ENCODE measurements at places on chromosomes 16 and 17.
A peak's percentile ranks its signal among the peaks of the same experiment; 100 is the strongest.

DNA sequence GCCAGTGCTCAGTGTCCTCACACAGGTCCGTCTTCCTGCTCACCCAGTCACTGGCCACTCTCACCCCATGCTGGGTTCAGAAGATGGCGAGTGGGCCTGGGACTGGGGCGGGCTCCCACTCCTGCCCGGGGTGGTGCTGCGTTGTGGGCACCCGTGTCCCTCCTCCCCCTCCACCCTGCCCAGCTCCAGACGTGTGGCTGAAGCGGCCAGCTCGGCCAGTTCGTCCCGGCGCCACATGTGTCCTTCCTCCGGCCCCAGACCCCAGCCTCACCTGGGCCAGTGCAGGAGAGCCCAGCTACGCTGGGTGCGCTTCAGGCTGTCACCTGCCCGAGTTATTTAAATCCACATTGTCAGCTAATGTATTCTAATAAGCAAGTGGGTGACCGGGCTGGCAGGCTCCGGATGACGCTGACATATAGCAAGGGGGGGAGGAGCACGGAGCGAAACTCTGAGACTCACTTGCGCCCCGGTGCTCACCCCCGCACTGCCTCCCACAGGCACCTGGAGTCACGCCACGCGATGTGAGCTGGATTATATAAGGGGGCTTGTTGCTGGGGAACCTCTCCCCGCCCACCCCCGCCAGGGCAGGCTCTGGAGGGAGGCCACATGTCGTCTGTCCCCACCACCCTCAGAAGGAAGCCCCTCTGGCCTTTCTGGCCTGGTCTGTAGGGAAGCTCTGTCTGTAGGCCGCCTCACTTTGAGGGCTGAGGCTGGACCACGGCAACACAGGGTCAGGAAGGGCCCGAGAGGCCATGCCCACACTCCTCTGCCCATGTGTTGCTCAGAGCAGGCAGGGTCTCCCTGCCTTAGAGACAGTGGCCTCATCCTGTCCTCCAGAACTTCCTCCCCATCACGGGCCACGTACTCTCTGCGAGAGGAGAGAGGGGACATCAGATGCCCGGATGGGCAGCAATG lies 7.1 kb upstream of the BAIAP2 start:
- no peak for DNase-seq

- DNase-seq = no peak
Measured at GRCh38 chr16:85626191-85626981, 13.3 kb downstream of the GSE1 start.

- DNase-seq = no peak
Measured at GRCh38 chr16:82459580-82460256, 167.1 kb upstream of the CDH13 start.

- no peak for DNase-seq
Measured at GRCh38 chr17:2090210-2090641, 35.3 kb downstream of the HIC1 start.

DNA sequence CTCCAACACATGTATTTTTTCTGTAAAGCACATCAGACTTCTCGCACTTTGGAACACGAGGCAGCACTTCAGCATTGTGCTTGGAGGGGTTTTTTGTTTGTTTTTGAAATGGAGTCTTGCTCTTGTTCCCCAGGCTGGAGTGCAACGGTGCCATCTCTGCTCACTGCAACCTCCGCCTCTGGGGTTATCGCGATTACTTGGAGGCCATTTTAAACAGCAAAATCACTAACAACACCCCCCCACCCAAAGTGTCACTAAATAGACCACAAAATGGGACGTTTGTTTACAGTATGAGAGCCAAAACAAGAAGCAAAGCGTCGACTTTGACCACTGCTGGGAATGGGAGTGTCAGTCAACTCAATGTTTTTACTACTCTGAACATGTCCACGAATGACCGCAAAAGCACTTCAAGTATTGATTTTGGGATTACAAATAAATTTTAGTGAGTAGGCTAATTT lies 9.0 kb upstream of the C16orf87 start:
- DNase-seq = no peak

DNA sequence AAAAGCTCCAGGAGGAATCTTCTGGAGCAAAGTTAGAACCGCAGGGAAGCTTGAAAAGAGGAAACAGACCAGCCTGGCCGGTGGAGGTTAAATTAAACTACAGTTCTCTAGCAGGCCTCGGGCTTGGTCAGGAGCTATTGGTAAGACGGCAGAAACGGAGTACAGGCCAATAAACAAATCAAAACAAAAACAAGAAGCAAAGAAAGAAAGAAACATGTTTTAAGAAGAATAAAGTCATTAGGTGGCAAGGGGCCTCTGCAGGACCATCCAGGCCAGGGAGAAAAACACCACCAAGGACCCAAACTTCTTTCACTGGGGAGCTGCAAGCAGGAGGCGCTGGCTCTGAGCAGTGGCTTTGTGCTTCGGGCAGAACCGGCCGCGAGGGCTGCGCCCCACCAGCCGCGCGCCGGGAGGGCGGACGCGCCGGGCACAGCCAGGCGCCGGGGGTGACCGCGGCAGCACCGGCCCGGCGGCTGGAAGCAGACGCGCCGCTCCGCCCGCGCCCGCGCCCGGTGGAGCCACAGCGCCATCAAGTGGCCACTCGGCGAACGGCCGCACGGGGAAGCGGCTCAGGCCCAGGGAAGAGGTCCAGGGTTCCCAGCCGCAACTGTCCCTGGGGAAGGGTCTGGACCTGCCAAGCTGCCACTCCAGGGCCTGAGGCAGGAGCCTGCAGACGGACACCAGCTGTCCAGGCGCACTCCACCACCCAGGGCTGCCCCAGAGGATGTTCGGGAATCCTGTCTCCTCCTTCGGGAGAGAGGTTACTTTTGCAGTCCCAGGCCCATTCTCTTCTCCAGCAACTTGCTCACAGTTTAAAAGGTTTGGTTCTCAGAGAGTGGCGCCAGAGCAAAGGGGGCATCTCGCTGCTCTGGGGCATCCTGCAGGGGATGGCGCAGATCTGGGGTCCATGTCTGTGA lies 419.4 kb downstream of the SOX9 start:
- DNase-seq = peak; percentile 86

DNA sequence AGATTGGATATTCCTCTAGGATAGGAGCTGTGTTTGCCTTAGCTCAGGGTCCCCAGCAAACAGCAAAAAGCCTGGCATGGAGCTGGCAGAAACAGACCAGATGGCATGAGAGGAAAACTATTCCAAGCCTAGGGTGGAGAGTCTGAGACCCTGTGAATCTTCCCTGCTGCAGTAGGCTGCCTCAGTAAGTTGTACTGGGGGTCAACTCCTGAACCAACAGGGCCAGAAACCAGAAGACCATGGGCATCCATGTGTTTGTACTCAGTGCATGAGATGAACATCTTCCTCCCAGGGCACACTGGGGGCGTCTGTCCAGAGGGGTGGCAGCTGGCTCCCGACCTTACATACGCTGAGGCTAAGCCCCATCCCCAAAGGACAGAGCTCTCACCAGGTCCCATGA lies 214.4 kb downstream of the C16orf78 start:
- no peak for DNase-seq

GRCh38 chr17:56141046-56141839 lies 12.0 kb upstream of the ANKFN1 start:
- no peak for DNase-seq

GRCh38 chr17:64470625-64471024 lies 21.7 kb downstream of the MILR1 start:
- no peak for DNase-seq

DNA sequence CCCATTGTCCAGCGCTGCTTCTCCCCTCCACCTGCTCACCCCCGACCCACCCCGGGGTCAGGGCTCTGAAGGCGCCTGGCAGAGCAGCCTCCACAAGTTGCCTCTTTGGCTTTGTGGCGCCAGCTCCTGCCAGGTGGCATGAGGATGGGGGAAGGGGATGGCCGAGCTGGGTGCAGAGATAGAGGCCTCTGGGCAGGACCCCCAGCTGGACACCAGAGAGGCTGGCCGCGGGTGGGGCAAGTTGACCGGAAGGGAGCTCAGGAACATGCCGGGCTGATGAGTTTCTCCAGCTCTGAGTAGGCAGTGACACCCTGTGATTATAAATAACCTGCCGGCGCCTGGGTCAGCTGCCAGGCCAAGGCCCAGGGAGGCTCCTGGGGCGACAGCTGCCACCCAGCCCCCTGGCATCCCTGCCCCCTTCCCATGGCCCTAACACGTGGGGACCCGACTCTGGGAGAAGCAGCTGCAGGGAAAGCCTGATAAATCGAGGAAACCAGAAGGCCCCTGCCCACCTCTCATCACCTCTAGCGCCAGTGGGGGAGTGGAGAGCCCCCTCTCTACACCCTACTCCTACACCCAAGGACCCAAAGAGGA lies 729 bp downstream of the P2RX5 start:
- no peak for DNase-seq

- DNase-seq = peak; percentile 52
Measured at GRCh38 chr17:36629252-36629847, 28.0 kb downstream of the MRM1 start.

DNA sequence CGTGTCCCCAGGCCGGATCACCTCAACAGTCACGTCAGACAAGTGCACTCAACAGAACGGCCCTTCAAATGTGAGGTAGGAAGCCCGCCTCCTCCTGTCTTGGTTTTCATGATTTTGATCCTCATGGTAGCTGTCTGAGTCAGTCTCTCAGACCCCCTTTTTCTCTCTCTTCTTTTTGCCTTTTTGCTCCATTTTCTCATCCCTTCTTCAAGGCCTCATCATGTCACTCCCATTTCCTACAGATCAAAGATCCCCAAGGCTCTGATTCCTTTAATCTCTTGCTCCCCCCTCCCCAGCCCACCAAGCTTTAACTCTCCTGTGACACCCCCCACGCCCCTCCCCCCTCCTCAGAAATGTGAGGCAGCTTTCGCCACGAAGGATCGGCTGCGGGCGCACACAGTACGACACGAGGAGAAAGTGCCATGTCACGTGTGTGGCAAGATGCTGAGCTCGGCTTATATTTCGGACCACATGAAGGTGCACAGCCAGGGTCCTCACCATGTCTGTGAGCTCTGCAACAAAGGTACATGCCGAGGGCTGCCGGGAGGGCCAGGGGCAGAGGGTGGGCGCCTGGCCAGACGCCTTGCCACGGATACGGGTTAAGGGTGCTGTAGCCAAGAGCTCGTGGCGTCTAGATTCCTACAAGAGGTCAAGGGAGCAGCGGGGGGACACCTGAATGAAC lies 2.0 kb downstream of the MAZ start:
- no peak for DNase-seq

GRCh38 chr16:9903-10665 lies 43.3 kb downstream of the POLR3K start:
- DNase-seq = no peak

GRCh38 chr16:56939801-56940200 lies 7.9 kb downstream of the HERPUD1 start:
- no peak for DNase-seq

DNA sequence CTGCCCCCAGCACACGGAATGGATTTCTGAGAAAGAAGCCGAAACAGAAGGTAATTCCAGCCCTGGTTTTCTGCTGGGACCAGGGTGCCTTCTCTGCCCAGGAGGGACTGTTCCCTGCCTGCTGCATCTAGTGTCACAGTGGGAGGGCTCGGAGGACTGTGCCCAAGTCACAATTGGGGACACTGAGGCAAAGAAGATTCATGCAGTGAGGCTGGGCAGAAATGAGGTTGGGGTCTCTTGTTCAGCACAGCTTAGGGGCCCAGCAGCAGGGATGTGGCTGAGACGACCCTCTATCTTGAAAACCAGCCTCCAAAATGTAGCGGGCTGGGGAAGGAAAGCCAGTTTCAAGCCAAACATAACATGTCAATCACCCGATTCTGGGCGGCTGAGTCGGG lies 592 bp downstream of the IL21R start:
- no peak for DNase-seq

DNA sequence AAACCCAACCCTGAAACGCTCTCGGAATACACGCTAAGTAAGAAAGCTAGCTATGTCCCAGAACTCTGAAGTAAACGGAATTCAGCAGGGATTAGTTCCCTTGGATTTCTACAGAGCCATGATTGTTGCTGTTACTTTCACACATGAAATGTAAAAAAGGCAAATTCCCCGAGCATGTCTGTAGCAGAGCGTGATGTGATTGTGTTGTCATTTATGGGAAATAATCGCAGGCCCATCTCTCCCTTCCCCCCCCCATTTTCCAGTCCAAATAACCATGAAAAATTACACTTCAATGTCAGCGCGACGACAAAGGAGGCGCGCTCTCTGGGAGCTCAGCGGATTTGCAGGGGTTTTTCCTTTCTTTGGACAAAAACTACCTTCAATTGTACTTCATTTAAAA lies 209.0 kb downstream of the ZFHX3 start:
- no peak for DNase-seq

DNA sequence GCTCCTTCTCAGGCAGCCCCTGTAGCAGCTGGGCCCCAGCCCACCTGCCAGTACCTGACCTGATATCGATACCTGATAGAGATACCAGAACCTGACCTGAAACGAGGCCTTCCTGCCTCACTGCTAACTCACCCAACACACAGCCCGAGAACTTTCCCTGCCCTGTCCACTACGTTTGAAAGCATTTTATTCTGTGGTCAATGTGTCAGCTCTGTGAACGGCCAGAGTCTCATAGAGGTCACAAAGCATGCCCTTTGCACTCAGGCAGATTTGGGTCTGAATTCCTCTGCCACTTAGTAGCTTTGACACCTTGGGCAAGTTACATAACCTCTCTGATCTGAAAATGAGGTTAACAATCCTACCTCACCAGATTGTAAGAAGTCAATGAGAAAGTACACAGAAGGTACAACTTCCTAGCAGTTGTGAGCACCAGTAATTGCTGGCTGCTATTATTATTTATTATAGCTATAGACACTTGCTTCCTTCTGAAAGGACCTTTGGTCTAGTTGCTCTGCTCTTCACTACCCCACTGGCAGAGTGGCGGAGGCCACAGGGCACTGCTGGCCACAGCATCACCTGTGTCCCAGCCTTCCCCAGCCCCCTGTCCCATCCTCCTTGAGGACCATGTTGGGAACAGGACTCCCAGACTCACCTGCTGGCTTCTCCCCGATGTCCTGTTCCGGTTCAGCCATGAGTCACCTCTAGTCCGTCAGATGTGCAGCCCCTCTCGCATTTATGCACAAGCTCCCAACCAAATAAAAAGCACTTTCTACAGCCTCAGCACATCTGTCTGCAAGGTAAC lies 895 bp downstream of the ANKRD40CL start:
- no peak for DNase-seq

GRCh38 chr17:48022901-48023300 lies 14.7 kb downstream of the COPZ2 start:
- no peak for DNase-seq

GRCh38 chr17:39194089-39194984 lies 3.1 kb downstream of the CACNB1 start:
- DNase-seq = peak; percentile 87

DNA sequence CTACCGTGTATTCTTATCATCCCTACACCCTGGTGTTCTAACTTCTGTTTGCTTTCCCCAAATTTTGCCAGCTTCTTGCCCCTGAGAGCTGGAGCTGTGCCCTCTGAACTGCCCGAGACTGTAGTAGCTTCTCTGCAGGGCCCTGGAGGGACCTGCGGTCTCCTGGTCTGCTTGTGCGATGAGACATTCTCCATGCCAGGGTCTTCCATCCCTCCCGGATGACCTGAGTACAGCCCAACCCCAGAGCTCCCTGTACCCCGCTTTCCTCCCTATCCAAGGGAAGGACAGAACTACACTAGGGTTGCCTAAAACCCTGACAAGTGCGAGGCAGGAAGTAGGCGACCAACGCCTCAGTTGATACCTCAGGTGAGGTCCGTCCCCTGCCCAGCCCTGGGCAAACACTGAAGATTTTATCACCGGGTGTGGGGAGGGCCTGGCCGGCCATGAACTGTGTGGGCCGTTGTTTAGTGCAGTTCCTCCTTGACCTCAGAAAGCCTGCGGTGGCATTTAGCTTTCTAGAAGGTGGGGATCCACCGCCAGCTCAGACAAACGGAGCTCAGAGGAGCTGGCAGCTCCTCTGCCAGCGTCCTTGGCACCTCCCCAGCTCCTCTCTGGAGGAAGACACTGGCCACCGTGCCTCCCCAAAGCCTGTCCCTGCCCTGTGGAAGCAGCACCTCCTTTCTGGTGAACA lies 13.7 kb downstream of the CANT1 start:
- DNase-seq = no peak

- DNase-seq = no peak
Measured at GRCh38 chr16:55175389-55175788, 148.6 kb upstream of the IRX6 start.

All from frontal cortex (tissue), 4 donors.